Activated CD8-positive, alpha-beta T cell treated with anti-CD3 and anti-CD28 coated beads, Interleukin-2, amount 10 ng/mL, durations not matched to agents 7 days and 5 days (primary cell): ENCODE measurements at places on chromosomes 6 and 20. TPM values are rescaled to one million over a fixed set of nuclear protein-coding genes. Genes with fewer than 3 reads are reported as not detected.

GRCh38 chr20:45946149-45946970 is 11.9 kb downstream of the PCIF1 start:
- peak; percentile 55 for DNase-seq
- peak overlapping the region; percentile 66 for H3K27ac ChIP-seq
- no peak overlapping the region for H3K4me3 ChIP-seq
- H3K27me3 ChIP-seq, result no peaks in the 10 kb centered on the region

CLIC5 gene
- 2.2 TPM for total RNA-seq

GRCh38 chr6:16174416-16175078 is 45.7 kb downstream of the MYLIP start:
- H3K27me3 ChIP-seq, result peaks cover 14% of the 10 kb centered on the region
- no peak overlapping the region for H3K4me3 ChIP-seq
- H3K36me3 ChIP-seq, result peaks cover 15% of the 10 kb centered on the region
- peaks cover 25% of the 10 kb centered on the region for H3K4me1 ChIP-seq

DNA sequence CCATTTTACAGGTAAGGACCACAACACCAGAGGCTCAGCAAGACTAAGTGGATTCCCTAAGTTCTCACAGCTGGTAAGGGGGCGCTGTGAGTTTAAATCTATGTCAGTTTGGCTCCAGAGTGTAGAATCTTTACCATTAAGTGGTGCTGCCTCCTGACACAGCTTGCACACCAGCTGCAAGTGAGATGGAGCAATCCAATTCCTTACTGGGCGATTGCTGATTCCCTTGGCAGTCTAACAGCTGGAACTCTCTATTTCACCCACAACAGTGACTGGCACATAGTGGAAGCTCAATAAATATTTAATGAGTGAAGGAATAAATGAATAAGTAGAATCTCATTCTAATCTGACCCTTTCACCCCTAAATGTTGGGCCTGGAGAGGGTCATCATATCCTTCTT is 176.7 kb downstream of the CLIC5 start:
- H3K27ac ChIP-seq, result no peak overlapping the region
- DNase-seq, result no peak

MDC1 gene
- total RNA-seq, result 52.4 TPM

EEF1A2 gene
- not detected for total RNA-seq

DNA sequence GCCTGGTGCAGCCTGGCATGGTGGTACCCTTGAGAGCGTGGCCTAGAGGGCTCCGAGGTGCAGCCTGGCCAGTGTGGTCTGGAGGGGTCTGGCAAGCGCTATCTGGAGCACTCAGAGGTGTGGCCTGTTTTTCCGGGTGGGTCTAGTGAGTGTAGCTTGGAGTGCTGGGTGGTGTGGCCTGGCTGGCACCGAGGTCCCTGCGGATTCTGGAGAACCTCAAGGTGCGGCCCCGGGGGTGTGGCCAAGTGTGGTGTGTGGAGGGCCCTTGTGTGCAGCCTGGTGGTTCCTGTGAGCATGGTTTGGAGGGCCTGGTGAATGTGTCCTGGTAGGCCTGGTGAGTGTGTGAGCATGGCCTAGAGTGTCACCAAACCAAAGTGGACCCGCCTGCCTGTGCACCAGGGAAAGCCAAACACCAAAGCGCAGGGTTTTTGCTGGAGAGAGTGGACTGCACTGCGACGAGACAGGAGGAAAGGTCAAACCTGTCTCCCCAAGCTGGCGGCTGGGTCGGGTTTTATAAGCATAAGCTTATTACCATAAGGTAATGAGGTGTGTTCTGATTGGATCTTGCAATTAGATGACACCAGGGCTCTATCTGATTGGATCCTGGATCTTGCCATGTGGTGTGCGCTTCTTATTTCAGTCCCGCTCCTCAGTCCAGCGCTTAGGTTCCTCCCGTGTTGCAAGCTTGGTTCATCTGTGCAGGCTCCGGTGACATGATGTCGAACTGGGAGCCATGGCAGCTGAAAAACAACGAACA is 35.7 kb downstream of the IGF2R start:
- peaks cover 34% of the 10 kb centered on the region for H3K4me1 ChIP-seq
- no peak for DNase-seq
- no peak overlapping the region for H3K4me3 ChIP-seq
- H3K27me3 ChIP-seq, result no peaks in the 10 kb centered on the region
- peaks cover 49% of the 10 kb centered on the region for H3K36me3 ChIP-seq

- no peaks in the 10 kb centered on the region for H3K4me1 ChIP-seq
- no peak for DNase-seq
- no peak overlapping the region for H3K4me3 ChIP-seq
- no peaks in the 10 kb centered on the region for H3K27me3 ChIP-seq
Measured at GRCh38 chr6:21027507-21027906, 493.2 kb downstream of the CDKAL1 start.

DNA sequence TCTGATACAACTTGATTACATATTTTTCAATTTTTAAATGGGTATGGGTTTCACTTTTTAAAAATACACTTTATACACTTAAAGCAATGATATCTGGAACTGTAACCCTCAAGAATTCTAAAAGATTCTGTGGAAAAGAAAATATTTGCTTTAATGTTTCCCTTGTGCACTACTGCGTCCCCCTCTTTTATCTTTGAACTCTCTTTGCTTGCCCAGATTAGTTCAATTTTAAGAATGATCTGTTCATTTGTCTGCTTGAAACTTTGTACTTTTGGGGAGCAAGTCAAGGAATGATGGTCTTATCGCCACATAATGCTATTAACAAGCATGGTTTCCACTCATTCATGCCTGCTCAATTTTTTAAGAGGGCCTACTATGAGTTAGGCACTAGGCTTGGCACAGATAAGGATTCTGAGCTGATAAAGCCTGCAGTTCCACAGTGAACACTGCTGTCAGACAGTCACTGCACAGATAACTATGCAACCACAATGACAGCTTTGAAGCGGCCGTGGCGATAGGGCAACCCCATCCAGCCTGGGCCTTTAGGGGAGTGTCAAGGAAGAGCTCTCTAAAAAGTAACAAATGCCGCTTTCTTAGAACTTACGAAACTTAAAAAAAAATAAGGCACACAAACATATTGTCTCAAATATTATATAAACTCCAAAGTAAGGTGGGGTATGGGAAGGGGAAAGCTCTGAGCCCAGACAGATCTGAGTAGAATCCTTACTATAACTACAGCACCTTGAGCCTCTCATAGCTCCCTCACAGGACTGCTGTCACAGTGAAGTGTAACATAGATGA is 29.7 kb downstream of the FYN start:
- H3K4me1 ChIP-seq, result no peaks in the 10 kb centered on the region
- DNase-seq, result peak; percentile 86
- peaks cover 40% of the 10 kb centered on the region for H3K36me3 ChIP-seq

DNA sequence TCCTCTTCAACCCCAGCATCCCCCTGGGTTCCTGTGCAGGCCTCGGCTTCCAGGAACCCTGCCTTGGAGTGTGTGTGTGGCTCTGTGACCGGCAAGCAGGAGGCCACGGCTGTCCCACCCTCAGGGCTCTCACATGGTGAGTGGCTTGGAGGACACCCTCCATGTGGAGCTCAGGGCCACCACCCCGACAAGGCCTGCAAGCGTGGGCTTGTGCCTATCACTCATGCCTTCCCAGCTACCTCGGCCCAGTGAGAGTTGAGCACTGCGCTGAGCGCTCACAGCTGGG is 76.7 kb downstream of the DACT2 start:
- no peak for DNase-seq
- H3K27ac ChIP-seq, result no peak overlapping the region
- no peaks in the 10 kb centered on the region for H3K4me1 ChIP-seq
- no peak overlapping the region for H3K4me3 ChIP-seq

DNA sequence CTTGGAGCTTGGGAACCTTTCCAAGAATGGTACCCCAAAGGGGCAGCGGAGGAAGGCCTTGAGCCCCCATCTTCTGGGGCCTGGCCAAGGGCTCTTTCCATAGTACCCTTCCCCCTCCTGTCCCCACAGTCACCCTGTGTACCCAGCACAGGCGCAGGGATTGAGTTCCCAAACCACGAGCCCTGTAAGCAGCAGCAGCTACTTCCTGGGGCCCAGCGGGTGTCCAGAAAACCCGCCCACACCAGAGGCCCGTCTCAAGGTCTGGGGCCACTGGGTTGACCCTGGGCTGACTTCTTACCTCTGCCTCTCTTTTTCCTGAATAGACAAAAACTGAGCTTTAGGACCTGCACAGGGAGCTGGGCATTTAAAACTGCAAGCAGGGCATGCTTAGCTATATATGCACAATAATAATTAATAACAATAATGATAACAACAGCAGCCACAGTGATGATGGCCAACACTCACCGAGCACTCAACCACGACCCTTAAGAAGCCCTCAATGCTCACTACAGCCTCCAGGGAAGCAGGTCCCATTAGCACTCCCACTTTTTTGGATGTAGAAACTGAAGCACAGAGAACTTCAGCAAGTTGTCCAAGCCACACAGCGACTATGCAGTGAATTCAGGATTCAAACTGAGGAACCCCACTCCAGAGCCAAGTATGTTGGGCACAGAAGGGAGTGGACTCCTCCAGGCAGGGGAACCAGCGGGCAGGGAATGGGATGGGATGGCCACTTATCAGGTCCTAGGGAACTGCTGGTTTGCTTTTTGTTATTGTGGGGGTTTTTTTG is 14.5 kb downstream of the NOL4L start:
- H3K27me3 ChIP-seq, result no peaks in the 10 kb centered on the region
- no peaks in the 10 kb centered on the region for H3K36me3 ChIP-seq
- DNase-seq, result no peak
- peaks cover 16% of the 10 kb centered on the region for H3K4me1 ChIP-seq

DNA sequence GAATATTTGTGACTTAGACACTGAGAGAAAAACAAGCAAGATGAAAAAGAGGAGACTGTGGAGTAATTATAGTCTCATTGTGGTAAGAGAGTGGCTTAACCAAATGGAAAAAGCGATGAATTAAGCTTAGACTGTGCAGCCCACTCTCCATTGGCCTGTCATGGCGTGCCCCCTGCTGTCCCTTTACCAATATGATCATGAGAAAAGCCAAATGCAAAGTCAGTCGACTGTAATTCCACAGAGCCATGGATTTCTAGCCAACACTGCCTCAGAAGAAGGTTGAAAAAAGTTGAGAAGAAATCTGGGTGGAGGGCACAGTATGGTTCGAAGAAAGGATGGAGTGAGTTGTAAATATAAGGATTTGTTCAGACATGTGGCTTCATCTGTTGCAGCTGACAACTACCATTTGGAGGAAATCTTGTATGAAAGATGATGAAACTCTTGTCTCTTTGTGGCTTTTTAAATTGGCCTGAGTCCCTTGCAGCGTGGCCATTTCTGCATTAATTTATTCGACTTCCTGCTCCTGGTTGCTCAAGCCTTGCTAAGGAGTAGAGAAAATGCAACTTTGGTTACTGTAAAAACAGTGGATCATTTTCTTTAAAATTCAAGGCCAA is 251.4 kb downstream of the DOK5 start:
- H3K27ac ChIP-seq, result no peak overlapping the region
- H3K27me3 ChIP-seq, result no peaks in the 10 kb centered on the region
- no peak for DNase-seq
- H3K36me3 ChIP-seq, result no peaks in the 10 kb centered on the region
- H3K4me1 ChIP-seq, result no peaks in the 10 kb centered on the region

DNA sequence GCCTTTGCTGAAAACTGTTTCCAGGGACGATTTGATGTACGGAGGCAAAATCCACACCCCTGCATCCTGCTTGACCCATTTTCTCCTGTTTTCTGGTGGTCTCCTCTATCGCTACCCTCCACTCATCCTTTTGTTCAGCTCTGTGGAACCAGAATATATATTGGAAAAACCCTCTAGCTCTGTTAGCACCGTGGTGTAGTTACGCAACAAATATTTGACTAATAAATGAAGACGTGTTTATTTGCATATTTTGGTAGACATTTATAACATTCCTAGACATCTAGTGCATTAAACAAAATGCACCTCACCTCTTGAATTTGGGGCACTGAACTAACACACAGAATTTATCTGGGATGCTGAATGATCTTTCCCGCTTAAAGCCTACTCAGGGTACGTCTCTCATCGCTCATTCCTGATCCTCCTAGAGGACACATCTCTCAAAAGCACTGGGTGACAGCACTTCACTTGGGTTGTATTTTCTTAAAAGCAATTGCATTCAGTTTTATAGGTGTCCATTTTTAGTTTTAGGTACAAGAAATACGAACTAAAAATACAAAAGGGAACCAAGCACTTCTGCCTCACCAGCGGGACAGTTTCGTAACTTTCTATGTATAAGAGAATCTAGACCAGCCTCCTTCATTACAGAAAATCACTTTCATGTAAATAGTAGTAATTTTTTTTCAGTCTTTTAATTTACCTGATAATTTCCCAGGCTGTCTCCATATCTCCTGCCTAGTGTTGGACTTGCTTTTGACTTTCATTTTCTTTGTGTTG is 59.2 kb downstream of the SNRNP48 start:
- H3K27me3 ChIP-seq, result peaks cover 2% of the 10 kb centered on the region
- peaks cover 16% of the 10 kb centered on the region for H3K4me1 ChIP-seq
- no peak for DNase-seq
- H3K27ac ChIP-seq, result no peak overlapping the region

DNA sequence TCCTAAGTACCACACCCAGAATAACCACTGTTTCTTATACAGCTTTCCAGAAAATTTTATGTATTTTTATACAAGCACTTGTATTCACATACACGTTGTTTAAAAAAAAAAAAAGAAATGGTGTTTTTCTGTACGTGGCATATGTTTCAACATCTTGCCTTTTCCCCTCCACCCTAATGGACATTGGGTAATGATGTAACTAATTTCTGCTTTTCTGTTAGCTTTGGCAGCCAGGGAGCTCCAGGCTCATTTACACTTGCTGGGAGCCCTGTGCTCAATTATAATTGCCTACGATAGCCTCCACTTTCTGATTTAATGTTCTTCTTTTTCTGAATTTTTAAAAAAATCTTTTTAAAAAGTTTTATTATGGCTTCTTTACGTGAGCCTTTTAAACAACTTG is 352.4 kb downstream of the UTRN start:
- no peak overlapping the region for H3K27ac ChIP-seq
- no peak for DNase-seq

DNA sequence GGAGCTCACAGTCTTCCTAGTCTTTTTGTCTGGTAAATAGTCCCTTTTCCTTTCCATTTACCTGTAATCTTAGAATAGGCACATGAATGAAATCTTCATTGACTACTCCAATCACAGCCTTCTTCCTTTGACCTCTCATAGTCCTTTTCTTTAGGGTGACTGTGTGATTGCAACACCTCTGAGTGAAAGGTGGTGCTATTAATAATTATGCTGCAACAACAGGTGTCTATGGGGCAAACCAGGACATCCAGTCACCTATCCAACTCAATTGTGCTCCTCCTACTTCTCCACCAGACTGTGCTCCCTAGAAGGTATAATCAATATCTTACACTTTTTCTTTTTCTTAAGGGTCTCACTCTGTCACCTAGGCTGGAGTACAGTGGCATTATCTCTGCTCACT is 29.4 kb downstream of the RIPOR2 start:
- H3K36me3 ChIP-seq, result peaks cover 87% of the 10 kb centered on the region
- no peaks in the 10 kb centered on the region for H3K27me3 ChIP-seq
- no peak overlapping the region for H3K4me3 ChIP-seq
- H3K4me1 ChIP-seq, result peaks cover 87% of the 10 kb centered on the region
- no peak overlapping the region for H3K27ac ChIP-seq

PRRT1 gene
- 0.45 TPM for total RNA-seq
